ENCODE measurements at places on chromosomes 16 and 17.

DNA sequence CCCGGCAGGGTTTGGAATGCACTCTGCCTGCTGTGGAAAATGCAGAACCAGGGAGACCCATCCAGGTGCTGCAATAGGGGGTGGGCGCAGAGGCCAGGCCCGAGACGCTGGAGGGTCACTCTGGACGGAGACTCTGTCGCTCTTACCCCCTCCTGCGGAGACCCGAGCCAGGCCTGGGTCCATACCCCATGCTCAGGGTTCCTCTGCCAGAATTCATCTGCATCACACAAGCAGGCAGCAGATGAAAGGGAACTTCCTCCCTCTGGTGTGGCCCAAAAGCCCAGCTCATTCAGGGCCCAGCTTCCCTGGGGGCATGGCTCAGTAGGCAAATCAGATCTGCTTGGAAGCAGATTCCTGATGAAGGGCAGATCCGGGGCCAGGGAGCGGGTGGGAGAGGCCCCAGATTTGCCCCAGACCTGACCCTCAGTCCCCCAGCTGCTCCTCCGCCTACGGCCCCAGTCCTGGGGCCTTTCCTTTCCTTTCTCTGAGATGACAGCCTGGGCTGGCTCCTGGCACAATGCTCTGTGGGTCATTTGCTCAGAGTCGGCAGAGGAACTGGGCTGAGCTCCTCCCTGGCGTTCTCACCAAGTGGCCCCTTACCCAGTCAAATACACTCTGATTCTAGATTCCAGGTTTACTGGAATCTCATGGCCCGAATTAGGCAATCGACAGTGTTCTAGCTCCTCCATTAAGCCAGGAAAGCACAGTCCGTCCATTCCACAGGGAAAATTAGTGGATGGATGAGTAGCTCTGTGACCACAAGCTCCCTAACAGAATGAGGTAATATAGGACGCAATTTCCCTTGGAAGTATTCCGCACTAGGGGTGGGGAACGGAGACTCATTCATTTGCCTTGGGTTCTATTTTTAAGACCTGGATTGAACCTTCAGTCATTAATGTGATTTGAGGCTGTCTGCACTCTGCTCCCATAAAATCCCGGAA lies 19.1 kb upstream of the RASD1 start:
- DNase-seq, result no peak

- no peak for DNase-seq
Measured at GRCh38 chr16:84074721-84075120, 32.1 kb upstream of the SLC38A8 start.

- no peak for DNase-seq
Measured at GRCh38 chr17:17636272-17636885, 44.9 kb upstream of the PEMT start.

DNA sequence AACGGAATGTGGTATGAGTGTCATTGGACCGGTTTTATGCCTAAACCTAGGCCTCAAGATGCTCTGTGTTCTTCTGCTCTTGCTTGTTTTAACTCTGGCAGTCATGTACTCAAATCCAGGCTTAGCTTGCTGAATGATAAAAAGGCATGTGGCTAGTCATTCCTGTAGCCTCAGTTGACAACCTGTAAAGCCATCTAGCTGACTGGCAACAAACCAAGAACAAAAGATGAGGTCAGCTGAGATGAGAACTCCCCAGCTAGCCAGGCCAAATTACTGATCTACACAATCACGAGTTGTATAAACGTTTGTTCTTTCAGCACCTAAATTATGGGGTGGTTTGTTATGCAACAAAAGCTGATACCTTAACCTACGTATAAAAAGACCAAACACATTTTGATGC lies 1406.0 kb upstream of the CDH8 start:
- no peak for DNase-seq

- no peak for DNase-seq
Measured at GRCh38 chr16:54812229-54812628, 118.4 kb upstream of the IRX5 start.

- DNase-seq, result no peak
Measured at GRCh38 chr17:74117087-74117698, 86.3 kb upstream of the RPL38 start.

DNA sequence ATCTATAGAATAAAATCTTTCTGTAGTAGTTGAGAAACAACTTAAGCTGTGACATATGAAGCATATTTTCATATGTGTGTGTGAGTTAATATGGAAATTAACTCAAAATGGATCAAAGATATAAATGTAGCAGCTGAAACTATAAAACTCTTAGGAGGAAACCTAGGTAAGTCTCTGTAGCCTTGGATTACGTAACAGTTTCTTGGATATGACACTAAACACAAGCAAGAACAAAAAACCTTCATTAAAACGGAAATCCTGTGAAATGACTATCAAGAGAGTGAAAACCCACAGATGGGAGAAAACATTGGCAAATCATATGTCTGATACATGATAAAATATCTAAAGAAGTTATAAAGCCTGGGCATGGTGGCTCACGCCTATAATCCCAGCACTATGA lies 104.4 kb downstream of the VPS53 start:
- no peak for DNase-seq

DNA sequence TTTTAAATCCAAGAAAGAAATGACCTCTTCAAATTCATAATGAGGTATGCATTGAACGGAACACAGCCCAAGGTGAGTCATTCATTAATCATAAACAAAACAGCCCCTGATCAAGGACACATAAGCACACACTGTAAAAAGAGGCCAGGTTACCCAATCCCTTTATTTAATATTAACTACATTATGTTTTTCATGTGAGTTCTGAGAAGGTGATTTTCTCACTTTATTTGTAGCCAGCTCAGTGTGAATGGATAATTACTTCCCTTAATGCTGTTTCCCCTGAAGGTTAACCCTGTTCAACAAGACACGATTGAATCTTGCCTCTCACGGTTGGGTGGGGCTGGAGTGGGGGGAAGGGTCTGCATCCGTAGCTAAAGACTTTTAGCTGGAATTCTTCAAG lies 257.3 kb upstream of the SALL1 start:
- no peak for DNase-seq

GRCh38 chr17:73189417-73190099 lies 3.3 kb upstream of the COG1 start:
- no peak for DNase-seq

GRCh38 chr16:89393738-89394406 lies 96.5 kb downstream of the ANKRD11 start:
- no peak for DNase-seq

DNA sequence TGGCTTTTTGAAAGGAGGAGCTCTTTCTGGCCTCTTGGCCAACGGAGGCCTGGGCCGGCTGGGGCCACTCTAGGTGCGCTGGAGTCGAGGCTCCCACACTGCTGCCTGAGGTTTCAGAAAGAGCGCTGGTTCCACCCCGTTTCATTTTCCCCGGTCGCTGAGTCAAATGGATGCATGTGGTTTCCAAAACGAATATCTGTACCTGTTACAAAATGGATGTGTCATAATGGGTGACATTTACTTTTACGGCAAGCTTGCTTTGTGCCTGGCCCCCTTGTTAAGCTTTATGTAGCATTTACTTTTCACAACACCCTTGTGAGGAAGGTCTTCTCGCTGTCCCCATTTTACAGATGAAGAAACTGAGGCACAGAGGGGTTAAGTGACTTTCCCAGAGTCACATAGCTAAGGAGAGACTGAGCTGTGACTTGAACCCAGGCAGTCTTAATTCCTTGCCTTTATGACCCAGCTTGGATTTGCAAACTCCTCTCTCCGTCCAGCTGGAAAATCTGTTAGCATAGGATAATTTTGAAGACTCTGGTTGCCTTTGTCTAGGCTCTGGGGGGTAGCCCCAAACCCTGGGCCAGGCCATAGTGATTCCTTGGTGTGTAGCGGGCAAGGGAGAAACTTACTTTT lies 10.6 kb downstream of the KSR1 start:
- no peak for DNase-seq

DNA sequence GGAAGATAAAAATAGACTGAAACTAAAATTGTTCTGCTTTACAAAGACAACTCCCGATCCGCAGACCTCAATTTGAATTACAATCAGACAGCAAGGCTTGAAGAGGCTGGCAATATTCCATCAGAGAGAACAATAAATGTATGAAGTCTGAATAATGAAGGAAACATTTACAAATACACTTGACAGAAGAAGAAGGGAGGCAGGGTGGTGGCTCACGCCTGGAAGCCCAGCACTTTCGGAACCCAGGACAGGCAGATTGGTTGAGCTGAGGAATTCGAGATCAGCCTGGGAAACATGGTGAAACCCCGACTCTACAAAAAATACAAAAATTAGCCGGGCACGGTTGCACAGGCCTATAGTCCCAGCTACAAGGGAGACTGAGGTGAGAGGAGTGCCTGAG lies 14.6 kb downstream of the ODF4 start:
- DNase-seq, result no peak

DNA sequence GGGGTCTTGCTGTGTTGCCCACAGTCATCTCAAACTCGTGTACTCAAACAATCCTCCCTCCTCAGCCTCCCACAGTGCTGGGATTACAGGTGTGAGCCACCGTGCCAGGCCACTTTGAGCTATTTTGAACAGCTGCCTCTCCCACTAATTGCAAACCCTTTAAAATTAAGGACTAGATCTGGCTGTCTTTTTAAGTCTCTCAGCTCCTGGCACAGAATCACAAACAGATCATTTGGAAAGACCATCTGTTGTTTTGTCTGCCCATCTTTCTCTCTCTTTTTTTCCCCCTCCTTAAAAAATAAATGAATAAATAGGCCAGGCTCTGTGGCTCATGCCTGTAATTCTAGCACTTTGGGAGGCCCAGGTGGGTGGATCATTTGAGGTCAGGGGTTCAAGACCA lies 10.9 kb upstream of the STAT3 start:
- no peak for DNase-seq

GRCh38 chr17:1904273-1905182 lies 74.7 kb downstream of the RPA1 start:
- DNase-seq, result no peak

GRCh38 chr16:60413969-60414368 lies 1622.3 kb downstream of the CDH8 start:
- DNase-seq, result no peak

DNA sequence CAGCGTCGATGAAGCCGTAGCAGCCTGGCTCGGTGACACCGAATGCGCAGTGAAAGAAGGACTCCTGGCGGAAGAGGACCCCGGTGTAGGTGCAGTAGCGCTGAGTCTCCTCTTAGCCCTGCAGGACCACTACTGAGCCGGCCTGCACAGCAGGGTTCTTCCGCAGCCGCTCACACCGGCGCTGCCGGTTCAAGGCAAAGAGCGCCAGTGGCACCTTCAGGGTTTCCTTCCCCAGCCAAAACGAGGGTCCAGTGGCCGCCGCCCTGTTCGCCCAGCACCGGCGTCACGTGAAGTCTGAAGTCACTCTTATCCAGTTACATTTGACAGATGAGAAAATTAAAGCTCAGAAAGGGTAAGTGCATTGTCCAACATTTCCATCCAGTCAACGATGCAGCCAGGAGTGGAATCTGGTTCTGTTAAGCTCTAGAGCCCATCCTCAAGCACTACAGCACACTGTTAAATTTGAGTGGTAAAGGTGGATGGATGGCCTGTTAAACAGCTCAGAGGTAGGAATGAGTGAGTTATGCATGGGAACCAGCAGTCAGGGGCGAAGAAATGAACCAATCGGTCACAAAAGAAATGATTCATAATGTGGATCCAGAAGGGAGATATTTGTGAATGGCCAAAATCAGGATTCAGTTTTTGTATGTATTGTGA lies 50.2 kb upstream of the SMIM36 start:
- no peak for DNase-seq

DNA sequence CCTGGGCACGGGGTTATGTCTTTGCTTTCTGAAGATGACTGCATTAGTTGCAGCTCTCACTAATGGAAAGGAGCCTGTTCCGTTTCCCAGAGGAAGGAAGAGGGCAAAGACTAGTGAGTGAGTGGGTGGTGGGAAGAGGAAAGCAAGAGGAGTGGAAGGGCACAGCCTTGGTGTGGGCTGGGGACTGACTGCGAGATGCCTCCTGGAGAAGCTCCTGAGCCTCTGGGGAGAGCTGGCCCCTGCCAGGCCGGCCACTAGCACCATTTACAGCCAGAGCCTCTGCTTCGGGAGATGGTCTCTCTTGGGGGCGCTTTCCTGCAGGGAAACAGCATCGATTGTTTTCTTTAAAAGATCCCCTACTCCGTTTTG lies 825 bp upstream of the RHBDL3 start:
- DNase-seq, result no peak

GRCh38 chr17:31604936-31605335 lies 213.5 kb downstream of the RAB11FIP4 start:
- peak; percentile 50 for DNase-seq

- no peak for DNase-seq
Measured at GRCh38 chr16:84198401-84198800, 7.4 kb downstream of the ADAD2 start.

DNA sequence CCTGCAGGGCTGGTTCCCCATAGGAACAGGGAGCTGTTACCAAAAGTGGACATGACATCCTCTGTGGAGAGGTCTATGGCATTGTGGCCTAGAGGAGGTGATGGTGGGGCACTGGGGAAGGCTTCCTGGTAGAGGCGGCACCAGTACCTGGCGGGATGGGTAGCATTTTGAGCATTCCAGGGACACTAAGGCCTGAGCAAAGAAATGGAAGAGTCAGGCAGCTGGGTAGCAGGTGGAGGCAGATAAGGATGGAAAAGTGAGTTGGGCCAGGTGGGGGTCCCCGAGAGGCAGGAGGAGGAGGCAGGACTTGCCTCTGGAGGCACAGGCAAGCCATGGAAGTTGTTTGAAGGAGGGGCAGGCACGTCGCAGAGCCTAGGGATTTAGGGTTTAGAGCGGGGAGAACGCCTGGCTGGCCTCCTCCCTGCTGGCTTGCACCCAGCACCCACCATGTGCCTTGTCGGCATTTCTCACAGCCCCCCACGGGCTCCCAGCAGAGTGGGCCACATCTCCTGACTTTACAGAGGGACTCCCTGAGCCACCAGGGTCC lies 5.1 kb upstream of the ADCY7 start:
- DNase-seq, result no peak

DNA sequence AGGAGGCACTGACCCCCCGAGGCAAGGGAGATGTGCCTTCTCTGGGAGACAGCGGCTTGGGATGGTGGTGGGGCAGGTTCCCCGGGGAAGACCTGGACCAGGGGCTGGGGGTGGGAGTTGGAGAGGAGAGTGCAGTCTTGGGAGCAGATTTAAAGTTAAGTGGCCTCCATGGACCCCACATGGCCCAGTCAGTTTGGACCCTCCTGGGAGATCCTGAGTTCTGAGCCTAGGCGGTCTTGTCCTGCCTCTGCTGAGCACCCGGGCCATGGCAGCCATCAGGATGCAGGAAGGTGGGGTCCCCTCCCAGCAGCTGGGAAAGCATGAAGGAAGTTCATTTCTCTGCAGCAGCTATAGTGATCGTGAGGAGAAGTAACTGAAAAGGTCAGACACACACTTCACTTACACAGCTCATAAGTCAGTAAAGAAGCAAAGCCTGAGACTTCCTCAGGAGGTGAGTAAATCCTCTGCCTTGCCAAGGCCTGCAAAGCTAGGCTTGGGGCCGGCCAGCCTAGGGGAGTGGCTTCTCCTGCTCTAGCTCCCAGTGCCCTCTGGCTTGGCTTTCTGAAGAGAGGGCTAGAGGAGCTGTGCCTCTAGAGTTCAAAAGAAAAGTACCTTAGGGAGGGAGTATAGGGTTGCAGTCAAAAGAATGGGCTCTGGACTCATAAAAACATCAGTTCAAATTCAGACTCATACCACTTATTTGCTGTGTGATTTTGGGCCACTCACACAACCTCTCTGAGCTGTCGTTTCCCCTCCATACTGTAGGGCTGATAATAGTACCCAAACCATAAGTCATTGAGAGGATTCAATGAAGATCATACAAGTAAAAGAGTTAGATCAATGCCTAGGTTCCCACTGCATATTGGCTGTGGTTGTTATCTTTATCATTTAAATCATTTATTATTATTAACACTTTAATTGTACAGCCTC lies 31.0 kb upstream of the C16orf78 start:
- DNase-seq, result no peak

All from esophagus muscularis mucosa (tissue), 4 donors.